ENCODE measurements at places on chromosomes 1 and 21. TPM values are rescaled to one million over a fixed set of nuclear protein-coding genes. Genes with fewer than 3 reads are reported as not detected.
A peak's percentile ranks its signal among the peaks of the same experiment; 100 is the strongest.

- H3K27me3 ChIP-seq = no peaks in the 10 kb centered on the region
- no peak overlapping the region for H3K4me3 ChIP-seq
- no peak for DNase-seq
- H3K27ac ChIP-seq = no peak overlapping the region
These were observed 9.9 kb downstream of the DMAP1 start for GRCh38 chr1:44223187-44223610.

DNA sequence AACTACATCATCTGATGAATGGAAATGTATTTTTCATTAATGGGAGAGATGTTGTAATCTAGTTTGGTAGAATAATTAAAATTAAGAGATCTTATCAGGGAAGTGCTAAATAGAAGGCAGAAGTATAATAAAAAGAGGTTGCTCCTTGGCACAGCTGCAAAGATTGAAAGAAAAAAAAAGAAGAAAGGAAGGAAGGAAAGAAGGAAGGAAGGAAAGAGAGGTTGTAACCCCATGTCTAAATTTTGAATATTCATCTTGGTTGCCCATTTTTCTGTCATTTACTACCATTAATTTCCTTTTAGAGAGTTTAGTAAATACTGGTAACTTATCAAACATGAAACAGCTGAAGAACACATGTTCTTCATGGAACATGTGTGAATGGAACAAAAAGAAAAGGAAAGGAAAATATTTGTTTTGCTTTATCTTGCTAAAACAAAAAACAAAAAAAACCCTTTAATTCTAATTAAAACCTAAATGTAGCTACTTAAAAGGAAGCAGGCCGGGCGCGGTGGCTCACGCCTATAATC, 10.5 kb upstream of the MDM4 start:
- DNase-seq = no peak
- peaks cover 10% of the 10 kb centered on the region for H3K27me3 ChIP-seq
- H3K4me3 ChIP-seq = peak overlapping the region; percentile 87
- H3K36me3 ChIP-seq = peaks cover 9% of the 10 kb centered on the region
- H3K4me1 ChIP-seq = peaks cover 27% of the 10 kb centered on the region

- no peaks in the 10 kb centered on the region for H3K27me3 ChIP-seq
- no peak for DNase-seq
- no peaks in the 10 kb centered on the region for H3K4me1 ChIP-seq
- peaks cover 2% of the 10 kb centered on the region for H3K36me3 ChIP-seq
These were observed 152.8 kb downstream of the PPP1R12B start for GRCh38 chr1:202501281-202501680.

GRCh38 chr21:36839123-36839522, 127.3 kb downstream of the HLCS start:
- H3K4me3 ChIP-seq = no peak overlapping the region
- no peak overlapping the region for H3K27ac ChIP-seq
- H3K36me3 ChIP-seq = peaks cover 1% of the 10 kb centered on the region
- no peak for DNase-seq
- H3K4me1 ChIP-seq = no peaks in the 10 kb centered on the region

DNA sequence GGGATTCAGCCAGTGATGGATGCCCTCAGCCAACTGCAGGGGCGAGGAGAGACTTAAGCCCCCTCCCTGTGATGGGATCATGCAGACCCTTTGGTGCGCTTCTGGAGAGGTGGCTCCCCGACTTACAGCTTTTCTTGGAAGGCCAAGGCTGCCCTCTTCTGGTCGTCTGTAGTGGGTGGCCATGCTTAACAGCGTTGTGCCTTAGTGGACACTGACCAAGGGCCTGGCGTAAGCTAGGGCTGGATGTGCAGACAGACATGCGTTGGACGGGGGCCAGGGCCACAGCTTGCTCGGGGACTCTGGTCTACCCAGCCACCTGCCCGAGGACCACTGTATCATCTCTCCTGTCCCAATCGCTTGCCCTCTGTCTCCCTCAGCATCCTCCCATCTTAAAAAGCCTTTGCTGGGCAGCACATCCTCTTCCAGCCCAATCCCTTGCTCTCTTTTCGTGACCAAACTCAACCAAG, 5.5 kb downstream of the AZIN2 start:
- peak; percentile 31 for DNase-seq
- H3K36me3 ChIP-seq = no peaks in the 10 kb centered on the region
- H3K27me3 ChIP-seq = no peaks in the 10 kb centered on the region
- no peak overlapping the region for H3K27ac ChIP-seq
- H3K4me3 ChIP-seq = no peak overlapping the region

GRCh38 chr1:186828611-186829454, at the start of gene PLA2G4A:
PLA2G4A (plus strand) TSS chr1:186828949; CDS start chr1:186854355, 25,406 bp downstream.
- no peaks in the 10 kb centered on the region for H3K36me3 ChIP-seq
- H3K4me3 ChIP-seq = peak within 1 kb of the TSS; percentile 76
- peaks cover 9% of the 10 kb centered on the region for H3K4me1 ChIP-seq
- peaks cover 37% of the 10 kb centered on the region for H3K27me3 ChIP-seq
- peak; percentile 3 for DNase-seq

- H3K4me3 ChIP-seq = no peak overlapping the region
- no peaks in the 10 kb centered on the region for H3K36me3 ChIP-seq
- no peak overlapping the region for H3K27ac ChIP-seq
- DNase-seq = no peak
- H3K27me3 ChIP-seq = peaks cover 12% of the 10 kb centered on the region
These were observed 76.0 kb upstream of the OLIG2 start for GRCh38 chr21:32949701-32950100.

Gene GNG4
- total RNA-seq = 1.9 TPM

Gene FAM151A
- not detected for total RNA-seq

Gene LTN1
- 23.0 TPM for total RNA-seq

Gene EFNA1
- 0.74 TPM for total RNA-seq

Gene PLA2G2A
- total RNA-seq = not detected

Gene IFFO2
- 21.4 TPM for total RNA-seq

Gene KCNJ9
- total RNA-seq = not detected
